ENCODE measurements at places on chromosomes 2 and 18.

DNA sequence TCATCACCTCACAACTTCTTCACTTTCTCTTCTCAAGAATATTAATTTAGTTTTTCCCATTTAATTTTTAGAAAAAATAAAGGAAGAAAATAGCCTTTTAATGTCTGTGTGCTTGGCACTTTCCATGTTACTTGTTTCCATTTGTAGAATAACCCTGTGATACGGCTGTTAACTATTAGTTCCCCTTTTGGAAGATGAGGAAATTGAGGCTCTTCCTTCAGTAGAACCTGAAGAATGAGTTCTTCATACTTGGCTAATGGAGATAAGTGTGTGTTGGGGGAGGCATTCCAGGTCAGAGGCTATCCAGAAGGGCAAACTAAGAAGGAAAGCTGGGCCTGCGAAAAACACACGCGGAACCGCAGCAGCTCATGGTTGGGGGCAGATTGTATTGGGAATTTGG lies 38.3 kb downstream of the ZNF532 start:
- DNase-seq = no peak

DNA sequence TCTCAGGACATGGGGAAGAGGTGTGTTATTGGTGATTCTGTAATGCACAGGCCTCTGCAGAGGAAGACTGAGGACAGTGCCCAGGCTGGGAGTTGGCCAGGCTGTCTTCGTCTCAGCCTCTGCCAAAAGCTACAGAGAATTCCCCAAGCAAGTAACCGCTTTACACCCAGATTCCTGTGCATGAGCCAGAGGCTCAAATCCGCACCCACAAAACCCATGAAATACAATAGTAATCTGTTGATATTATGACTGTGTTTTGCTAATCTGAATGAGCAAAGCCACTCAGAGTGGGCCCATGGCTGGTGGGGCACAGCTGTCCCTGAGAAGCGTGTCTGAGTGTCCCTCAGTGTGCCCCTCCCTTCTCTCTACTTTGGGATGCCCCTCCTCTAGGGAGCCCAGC lies 149.5 kb upstream of the PXDN start:
- DNase-seq = no peak

DNA sequence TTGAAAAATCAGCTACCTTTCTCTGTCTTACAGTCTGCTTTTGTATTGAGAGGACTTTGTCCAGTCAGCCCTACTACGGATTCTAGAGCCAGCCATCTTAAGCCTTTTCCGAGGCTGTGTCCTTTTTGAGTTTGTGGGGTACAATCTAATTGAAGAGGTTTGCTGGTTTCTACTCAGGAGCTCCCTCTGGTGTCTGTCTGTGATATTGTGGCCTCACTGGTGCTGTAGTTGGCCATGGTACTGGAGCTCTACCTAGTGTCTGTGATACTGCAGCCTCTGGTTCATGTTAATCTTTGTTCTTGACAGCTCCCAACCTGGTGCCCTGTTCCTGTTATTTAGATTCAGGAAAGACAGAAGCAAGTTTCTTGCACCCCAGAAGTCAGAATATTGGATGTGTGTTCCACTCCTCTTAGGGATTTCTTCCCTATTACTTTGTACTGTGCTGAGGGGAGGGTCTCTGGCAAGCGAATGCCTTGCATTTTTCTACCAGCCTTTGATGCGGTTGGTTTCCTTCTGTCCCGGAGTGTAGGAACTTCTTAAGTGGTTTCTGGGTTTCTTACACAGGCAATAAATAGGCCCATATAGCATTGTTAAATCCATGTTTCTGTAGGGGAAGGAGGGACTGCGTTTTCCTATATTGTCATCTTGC lies 78.5 kb downstream of the ACSL3 start:
- no peak for DNase-seq

DNA sequence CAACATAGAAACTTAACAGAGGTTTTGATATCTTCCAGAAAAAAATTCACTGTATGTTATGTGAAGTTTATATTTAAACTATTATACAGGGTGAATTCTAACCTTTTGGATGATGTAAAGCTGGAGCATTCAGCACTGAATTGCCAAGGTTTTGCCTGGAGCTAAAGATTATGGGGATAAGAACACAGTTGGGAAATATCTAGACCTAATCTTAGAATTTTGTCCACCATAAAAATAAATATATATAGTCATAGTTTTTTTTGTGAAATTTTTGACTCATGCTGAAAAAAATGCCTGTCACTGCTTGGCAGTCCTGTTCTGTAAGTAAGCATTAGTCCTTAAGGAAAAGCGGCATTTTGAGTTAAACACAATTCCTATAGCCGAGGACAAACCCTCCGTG lies 339.3 kb upstream of the TMEFF2 start:
- no peak for DNase-seq

GRCh38 chr18:8967573-8967972 lies 134.9 kb upstream of the NDUFV2 start:
- DNase-seq = no peak

- no peak for DNase-seq
Measured at GRCh38 chr2:7929281-7929680, 752.6 kb upstream of the ID2 start.

GRCh38 chr2:164979113-164979512 lies 23.8 kb upstream of the SLC38A11 start:
- DNase-seq = no peak

GRCh38 chr18:25825056-25825455 lies 265.4 kb downstream of the SS18 start:
- no peak for DNase-seq

GRCh38 chr2:181123798-181124231 lies 143.4 kb downstream of the UBE2E3 start:
- DNase-seq = no peak

DNA sequence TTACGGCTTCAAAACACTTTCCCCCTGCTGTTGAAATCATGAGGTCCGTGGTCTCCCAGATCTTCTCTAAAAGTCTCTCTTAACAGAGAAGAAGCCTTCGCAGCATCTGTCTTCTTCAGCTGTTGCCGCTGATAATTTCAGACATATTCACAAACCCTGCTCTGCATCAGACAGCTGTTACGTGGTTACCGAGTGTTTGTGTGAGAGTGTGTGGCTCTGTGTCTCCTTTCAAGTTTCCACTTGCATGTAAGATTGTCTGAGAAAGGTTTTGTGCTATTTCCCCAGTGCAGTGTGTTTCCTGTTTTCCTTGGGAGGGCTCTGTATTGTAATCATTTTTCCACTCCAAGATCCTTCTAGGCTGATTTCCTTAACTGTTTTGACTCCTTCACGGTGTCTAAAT lies 32.8 kb downstream of the MAIP1 start:
- no peak for DNase-seq

GRCh38 chr2:139196754-139197153 lies 416.6 kb upstream of the NXPH2 start:
- no peak for DNase-seq

- no peak for DNase-seq
Measured at GRCh38 chr2:44444881-44445280, 83.1 kb downstream of the CAMKMT start.

GRCh38 chr2:171957061-171957460 lies 34.8 kb downstream of the HAT1 start:
- DNase-seq = no peak

- DNase-seq = no peak
Measured at GRCh38 chr18:76610933-76611749, 116.1 kb upstream of the ZNF516 start.

- no peak for DNase-seq
Measured at GRCh38 chr2:228503731-228504130, 322.2 kb upstream of the SPHKAP start.

DNA sequence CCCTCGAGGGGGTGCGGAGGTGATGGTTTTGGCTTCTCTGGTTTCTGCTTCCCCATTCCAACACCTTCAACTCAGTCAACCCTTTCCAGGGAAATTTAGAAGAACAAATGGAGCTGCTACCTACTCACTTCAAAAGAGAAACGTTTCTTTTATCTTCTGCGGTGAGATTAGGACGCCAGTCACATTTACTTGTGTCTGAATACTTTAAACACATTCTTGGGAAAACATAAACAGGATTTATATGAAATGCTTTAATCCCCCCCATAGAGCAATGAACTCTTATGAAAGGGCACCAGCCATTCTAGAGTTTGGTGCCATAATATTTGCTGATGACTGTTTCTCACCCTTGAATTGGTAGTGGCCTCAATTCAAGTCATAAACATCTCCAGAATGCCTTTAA lies 253.2 kb upstream of the APCDD1 start:
- no peak for DNase-seq

- DNase-seq = no peak
Measured at GRCh38 chr2:42881732-42882131, 89.3 kb upstream of the HAAO start.

DNA sequence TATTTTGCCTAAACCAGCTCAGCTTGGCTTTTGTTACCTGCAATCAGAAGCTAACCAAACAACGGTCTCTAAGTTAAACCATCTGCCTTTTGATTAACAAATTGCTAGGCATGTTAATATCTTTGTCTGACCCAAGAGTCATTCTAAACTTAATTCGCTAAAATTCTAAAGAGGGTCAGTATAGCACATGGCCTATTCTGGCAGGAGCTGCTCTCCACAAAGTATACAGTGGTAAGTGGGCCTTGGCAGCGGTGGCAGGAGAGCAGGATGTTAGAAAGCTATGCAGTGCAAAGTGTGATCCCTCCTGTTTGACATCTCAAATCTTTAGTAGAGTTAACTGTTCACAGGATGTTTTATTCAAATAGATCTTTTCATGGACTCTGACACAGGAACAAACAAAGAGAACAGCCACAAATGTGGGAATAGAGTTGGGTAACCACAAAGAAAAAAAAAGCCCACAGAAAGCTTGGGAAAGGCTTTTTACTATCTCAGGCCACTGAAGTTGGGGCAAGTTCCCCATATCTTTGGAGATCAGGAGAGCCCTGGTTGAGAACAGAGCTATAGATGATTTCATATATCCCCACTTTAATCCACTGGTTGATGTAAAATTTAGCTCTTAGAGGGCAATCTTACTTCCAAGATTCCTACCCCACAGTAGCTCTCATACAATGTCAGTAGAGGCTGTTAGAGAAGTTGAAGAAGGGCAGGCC lies 10.6 kb downstream of the CFAP210 start:
- no peak for DNase-seq

DNA sequence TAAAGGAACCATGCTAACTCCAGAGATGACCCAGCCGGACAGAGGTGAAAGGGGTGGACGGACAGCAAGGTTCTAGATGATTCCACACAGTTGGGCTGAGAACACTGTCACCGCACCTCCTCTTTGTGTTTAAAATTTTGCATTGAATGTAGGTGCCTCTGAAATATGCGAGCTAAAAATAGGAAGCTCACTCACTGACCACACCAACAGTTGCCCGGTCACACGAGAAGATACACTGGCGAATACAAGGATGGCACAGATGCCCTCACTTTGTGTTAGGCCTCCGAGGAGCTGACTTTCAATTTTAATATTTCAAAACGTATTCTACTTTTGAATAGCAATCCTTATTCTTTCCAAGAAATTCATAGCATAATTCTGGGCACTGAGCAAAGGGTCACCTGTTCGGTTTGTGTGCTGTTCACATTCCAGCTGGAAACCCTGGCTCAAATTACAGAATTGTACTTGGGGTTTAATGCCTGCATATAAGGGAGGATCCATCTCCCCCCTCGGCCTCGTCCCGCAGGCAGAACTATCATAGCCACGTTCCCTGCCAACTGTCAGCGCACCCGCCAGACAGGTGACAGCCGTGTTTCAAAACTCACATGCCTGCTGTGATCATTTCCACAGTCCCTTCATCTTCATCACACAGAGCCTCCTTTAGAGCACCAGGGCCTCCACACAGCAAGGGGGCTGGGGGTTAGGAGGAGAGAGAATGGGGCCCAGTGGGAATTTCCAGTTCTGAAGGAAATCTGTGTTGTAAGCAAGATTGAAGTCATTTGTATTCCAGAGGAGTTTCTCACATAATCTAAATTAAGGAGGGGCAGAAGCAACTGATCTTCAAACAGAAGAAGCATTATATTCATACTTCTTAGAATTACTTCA lies 48.2 kb downstream of the ADI1 start:
- DNase-seq = peak; percentile 39

- DNase-seq = no peak
Measured at GRCh38 chr18:11468617-11469016, 140.8 kb upstream of the SLC35G4 start.

- DNase-seq = no peak
Measured at GRCh38 chr2:206452242-206452641, 8.9 kb downstream of the ADAM23 start.

GRCh38 chr18:49650426-49650891 lies 88.6 kb downstream of the LIPG start:
- no peak for DNase-seq

DNA sequence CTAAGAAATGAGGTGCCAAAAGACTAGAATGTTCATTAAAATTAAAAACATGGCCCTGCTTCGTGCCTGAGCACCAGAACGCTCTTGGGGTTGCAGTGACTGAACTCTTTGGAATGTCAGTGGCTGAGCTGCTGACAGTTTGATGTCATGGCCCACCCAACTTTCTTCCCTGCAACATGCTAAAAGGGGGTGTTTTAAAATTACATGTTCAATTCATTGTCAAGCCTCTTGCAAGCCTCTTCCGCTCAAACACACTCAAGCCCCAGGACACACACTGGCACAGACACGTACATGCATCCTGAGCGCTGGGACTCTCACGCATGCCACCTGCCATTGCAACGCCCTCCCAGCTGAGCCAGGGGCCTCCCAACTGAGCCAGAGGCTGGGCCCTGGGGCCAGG lies 12.6 kb downstream of the RUFY4 start:
- no peak for DNase-seq

- DNase-seq = no peak
Measured at GRCh38 chr18:10930076-10930475, 219.3 kb downstream of the PIEZO2 start.

DNA sequence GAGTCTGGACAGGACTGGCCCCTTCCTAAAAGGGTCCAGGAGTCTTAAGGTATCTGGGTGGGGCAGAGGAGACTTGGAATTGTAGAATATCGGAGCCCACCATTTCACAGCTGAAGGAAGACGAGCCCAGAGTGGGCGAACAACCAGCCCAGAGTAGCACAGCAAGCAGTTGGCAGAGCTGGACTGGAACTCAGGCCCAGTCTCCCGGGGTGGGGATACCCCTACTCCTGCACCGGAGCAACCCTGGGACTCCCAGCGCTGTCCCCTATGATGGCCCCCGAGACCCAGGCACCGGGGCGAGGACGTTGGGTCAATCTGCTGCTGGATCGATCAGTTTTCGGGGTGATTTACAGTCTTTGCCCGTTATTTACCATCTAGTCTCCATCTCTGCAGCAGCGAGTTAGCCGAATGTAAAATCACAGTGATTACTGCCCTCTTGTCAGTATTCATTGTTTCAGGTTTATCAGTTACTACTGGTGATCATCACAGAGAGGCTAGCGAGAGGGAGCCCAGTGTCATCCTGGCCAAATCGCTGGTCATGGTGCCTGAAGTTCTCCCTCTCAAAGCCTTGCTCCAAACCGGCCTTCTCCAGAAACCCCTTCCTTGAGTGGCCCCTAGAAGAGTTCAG lies 75.3 kb downstream of the SMAD7 start:
- DNase-seq = no peak

- no peak for DNase-seq
Measured at GRCh38 chr2:197131558-197131855, 179.1 kb downstream of the ANKRD44 start.

Data from left ventricle myocardium inferior (tissue), 1 donor.